Iris pigment epithelial cell (primary cell): ENCODE measurements at places on chromosomes 16 and 17.
A peak's percentile ranks its signal among the peaks of the same experiment; 100 is the strongest.

GRCh38 chr16:75555213-75555706, 792 bp downstream of the TMEM231 start:
- DNase-seq: peak; percentile 90

GRCh38 chr16:23432176-23433128, 20.5 kb downstream of the COG7 start:
- peak; percentile 14 for DNase-seq

DNA sequence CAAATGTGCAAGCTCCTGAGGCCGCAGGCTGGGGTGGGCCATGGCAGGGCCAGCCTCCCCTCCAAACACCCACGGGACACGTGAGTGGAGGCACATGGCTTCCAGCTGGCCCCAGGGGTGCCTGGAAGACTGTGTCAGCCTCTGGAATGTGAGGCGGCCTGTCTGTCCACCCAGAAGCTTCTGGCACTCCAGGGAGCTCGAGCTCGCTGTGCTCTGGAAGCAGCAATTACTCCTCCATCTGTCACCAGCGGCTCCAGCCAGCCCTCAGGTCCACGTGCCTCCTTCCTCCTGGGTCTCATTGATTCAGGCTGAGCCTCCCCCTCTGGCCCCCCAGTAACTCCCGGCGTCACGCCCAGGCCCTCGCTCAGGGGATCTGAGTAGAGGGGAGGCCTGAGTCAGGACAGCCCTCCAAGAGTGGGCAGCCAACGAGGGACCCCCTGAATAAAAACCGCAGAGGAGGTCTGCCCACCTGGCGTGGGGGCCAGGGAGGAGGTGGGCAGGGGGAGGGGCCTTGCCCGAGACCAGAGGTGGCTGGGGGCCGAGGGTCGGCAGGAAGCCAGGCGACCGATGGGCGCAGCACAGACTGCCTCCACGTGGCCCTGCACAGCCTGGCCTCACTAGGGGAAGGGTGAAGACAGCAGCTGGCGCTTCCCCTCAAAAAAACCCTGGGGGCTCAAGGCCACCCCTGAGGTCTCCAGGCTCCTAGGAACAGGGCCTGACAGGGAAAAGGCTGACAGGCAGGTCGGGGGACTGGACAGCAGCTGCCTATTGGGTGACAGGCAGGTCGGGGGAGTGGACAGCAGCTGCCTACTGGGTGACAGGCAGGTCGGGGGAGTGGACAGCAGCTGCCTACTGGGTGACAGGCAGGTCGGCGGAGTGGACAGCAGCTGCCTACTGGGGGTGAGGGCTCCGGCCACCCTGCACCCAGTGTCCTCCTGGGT, 11.9 kb downstream of the PIEZO1 start:
- peak; percentile 88 for DNase-seq

- DNase-seq: no peak
Measured at GRCh38 chr17:2704031-2704889, 7.3 kb downstream of the CLUH start.

- peak; percentile 90 for DNase-seq
Measured at GRCh38 chr16:75593825-75594820, 27.9 kb downstream of the GABARAPL2 start.

DNA sequence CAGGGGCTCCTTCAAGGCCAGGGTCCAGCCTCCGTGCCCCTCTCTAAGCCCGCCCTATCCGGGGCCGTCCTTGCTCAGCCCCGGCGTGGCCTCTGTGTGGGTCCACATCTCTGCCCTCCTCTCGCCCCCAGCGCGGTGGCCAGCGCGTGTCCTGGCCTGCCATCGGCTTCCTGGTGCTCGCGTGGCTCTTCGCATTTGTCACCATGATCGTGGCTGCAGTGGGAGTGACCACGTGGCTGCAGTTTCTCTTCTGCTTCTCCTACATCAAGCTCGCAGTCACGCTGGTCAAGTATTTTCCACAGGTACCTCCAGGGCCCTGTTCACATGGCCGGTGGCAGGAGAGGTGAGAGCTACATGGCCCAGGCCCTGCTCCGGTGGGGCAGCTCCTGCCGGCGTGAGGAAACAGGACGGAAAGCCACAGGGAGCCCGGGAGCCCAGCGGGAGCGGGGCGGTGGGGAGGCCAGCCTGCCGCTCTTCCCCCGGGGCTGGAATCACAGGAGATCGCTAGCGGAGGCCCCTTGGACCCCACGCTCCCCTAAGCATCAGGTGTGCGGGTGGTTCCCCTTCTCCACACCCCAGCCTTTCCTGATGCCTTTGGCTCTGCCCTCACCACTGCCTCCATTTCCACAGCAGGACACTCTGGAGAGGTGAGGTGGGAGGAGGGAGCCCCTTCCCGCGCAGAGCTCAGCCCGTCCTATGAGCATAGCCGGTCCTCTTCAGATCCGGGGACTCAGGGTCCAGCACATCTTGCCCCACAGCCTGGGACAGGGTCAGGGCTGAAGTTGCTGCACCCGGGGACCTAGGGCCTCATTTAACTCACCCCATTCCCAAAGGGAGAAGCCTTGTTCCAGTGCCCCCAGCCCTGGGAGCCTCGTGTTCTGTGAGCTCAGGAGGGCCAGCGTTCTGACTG, 10.2 kb downstream of the TAX1BP3 start:
- DNase-seq: no peak

DNA sequence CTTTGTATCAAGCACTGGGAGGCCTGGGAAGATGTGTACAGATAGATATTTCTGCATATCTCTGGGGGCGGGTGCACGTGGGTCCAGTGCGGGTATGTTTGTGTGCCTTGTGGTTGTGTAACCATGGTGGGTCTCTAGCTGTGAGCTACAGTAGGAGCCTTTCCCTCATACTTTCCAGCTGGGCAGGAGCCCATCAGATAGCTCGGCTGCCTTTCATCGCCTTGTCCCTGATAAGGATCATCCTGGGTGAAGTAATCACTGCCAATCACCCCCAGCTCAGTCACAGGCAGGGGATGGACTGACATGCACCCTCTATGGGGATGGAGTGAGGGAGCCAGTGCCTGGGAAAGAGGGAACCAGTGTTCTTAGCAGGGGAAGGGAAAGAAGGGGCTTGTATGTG, 3.2 kb upstream of the SCRN2 start:
- peak; percentile 79 for DNase-seq

GRCh38 chr17:53150101-53150698, 672.5 kb upstream of the KIF2B start:
- no peak for DNase-seq

- no peak for DNase-seq
Measured at GRCh38 chr16:25894093-25894492, 202.3 kb downstream of the HS3ST4 start.

- no peak for DNase-seq
Measured at GRCh38 chr17:58334256-58334655, 5.7 kb upstream of the TSPOAP1 start.

DNA sequence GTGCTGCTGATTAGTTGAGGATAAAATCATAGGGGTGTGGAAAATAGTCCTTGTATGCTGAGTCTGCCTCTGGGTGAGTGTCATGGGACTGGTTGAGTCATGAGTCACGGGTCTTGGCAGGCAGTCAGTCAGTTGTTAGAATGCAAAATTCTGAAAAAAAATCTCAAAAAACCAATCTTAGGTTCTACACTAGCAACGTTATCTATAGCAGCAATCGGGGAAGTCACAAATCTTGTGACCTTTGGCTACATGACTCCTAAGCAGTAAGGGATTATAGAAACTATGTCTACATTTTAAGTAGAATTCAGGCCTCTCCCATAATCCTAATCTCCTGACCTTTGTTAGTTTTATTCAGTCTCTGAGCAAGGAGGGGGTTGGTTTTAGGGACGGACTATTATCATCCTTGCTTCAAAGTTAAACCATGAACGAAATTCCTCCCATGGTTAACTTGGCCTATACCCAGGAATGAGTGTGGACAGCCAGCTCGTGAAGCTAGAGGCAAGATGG, 18.0 kb upstream of the PMFBP1 start:
- DNase-seq: peak; percentile 90

- DNase-seq: peak; percentile 62
Measured at GRCh38 chr17:50686494-50687199, 21.1 kb downstream of the ANKRD40 start.

DNA sequence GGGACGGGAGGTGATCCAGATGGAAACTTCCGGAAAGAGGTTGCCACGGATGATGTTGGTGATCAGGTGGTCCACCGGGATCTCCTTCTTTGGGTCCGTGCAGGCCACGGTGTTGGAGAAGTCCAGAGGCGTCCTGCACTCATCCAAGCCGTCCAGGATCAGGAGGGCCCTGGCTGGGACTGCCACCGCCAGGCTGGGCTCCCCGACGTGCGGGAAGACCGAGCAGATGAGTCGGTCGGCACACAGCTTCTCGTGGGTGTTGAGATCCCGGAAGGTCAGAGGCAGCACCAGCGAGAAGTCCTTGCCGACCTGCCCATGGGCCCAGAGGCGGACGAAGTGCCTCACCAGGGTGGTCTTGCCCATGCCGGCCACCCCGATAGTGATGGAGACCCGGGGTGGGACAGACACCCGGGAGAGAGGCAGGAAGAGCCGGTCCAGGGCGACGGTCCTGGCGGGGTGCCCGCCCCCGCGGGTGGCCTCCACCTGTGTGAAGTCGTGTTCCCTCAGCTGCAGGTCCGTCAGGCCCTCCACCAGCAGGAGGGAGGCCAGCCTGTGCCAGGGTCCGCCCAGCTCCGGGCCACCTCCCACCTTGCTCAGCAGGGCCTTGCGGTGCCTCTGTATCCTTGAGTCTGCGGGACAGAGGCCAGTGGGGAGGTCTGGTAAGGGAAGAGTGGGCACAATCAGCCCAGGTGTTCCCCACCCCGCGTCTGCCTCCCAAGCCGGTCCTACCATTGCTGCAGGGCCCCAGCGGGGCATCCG, 12.9 kb downstream of the NLRC3 start:
- DNase-seq: no peak

DNA sequence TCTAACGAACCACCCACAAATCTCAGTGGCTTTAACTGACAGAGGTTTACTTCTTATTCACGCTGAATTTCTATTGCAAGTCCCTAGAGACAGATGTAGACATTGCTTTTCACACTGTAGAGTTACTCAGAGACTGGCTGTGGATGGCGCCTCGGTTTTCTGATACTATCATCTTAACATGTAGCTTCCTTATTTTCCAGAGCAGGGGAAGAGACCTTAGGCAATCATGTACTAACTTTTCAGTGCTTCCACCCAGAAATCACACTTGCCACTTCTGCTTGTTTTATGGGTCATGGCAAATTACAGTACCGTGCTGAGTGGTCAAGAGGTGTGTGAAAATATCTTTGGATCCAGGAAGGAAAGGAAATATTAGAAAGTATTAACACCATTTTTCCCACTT, 65.4 kb downstream of the MAF start:
- no peak for DNase-seq

DNA sequence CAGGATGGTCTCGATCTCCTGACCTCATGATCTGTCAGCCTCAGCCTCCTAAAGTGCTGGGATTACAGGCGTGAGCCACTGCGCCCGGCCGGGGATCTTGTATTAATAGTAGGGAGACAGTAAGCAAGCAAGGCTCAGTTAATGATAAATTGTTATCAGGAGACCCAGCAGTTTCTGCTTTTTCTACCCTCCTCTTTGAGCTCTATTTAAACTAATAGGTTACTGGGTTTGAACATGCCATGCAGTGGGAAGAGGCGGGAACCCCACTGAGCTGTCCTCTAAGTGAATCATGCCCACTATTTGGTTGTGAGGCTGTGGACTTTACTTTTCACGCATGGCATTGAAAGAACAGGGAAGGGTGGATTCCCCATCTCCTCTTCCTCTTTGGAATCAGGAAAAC, 223.9 kb downstream of the WWOX start:
- no peak for DNase-seq

DNA sequence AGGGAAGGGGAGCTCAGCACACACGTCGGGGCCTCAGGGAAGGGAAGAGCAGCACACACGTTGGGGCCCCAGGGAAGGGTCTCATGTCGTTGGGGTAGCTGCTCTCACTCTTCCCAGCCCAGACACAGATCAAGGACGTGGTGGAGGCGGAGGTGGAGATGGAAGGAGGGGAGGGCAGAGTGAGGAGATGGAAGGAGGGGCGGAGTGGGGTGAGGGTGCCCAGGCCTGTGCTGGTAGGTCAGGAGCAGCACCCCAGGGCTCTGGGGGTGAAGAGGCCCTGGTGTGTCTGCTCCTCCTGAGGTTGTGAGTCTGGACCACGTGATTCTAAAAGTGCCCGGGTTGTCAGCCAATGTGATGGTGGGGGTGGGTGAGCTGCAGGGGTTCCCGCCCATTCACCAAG, 14.9 kb downstream of the CLCN7 start:
- no peak for DNase-seq

GRCh38 chr17:5680766-5681165, 96.5 kb upstream of the NLRP1 start:
- DNase-seq: no peak

DNA sequence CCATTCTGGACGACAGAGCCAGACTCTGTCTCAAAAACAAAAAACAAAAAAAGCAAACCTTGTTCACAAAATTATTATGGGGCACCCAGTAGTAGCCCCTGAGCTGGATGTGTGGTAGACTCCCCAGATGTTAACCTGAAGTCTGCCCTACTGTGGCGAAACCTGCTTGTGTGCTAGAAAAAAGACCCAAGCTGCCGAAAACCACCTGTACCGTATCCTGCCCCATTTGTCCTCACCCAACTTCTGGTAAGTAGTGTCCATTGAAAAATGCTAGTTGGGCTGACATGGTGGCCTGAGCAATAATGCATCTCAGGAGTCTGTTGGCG, 9.1 kb downstream of the RMI2 start:
- no peak for DNase-seq

DNA sequence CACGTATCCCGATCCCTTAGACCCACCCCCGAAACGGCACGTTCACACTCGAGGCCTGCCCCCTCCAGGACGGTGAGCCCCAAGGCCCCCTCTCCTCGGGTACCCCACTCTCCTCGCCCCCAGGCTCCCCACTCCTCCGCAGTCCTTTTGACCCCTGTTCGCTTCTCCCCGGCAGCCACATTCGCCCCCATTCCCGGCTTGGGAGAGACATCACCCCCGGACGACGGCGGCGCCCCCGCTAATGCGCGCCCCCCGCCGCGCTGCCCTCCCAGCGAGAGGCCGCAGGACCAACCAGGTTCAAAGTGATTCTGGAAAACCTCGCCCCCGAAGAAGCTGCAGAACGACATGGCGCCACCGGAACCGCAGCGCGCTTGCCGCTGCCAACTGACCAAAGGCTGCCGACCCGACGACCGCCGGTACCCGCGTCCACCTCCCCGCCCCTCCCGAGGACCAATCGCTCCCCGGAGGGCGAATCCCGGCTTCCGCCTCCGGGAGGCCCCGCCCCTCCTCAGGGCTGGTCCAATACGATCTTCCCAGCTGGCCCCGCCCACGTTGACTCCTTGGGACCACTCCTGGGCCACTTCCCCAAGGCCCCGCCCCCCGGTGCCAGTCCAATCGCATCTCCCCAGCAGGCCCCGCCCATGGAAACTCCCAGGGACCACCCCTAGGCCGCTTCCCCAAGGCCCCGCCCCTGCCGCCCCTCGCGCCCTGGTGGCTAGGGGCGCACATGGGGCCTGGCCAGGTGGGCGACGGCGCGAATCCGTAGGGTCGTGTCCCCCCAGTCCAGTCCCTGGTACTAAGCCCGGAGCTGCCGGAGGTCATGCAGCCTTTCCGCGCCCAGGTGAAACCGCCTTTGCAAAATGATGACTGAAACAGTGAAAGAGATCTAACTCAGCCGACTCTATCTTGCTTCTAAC, at the start of gene MSRB1:
Gene MSRB1, minus strand, starts transcription at position 390 of the 917 bp plus-strand sequence. Its CDS starts 43 bp downstream, at position 347.
- peak; percentile 98 for DNase-seq

- no peak for DNase-seq
Measured at GRCh38 chr16:73998707-73999106, 297.9 kb upstream of the PSMD7 start.

- no peak for DNase-seq
Measured at GRCh38 chr17:65559461-65559803, 2.0 kb downstream of the AXIN2 start.

GRCh38 chr17:62098623-62099231, 33.6 kb upstream of the MED13 start:
- no peak for DNase-seq

- DNase-seq: no peak
Measured at GRCh38 chr16:10045291-10045775, 136.9 kb downstream of the GRIN2A start.
